ENCODE measurements at places on chromosomes 7 and 10.

- no peak for DNase-seq
Measured at GRCh38 chr7:30202671-30203070, 67.9 kb downstream of the MTURN start.

GRCh38 chr7:22435720-22436119 lies 64.3 kb downstream of the STEAP1B start:
- no peak for DNase-seq

DNA sequence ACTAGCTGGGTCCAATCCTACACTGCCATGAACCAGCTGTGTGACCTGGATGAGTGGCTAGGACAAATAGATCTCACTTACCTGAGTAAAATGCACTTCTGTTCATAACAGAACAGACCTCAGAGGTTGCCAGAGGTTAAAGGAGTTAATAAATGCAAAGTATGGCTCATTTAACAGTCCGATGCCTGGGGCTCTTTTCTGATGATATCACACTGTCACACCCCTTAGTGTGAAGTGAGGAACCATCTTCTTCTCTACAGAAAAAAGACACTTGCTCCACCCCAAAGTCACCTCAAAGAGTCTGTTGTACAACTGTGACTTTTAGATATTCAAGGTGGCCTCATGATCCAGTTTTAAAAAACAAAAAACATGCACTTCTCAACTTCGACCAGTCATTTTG lies 21.5 kb upstream of the TARP start:
- no peak for DNase-seq

- no peak for DNase-seq
Measured at GRCh38 chr7:27936047-27936767, 196.2 kb downstream of the TAX1BP1 start.

- DNase-seq = no peak
Measured at GRCh38 chr10:98390406-98390805, 24.6 kb downstream of the PYROXD2 start.

GRCh38 chr7:55194522-55194921 lies 170.6 kb upstream of the LANCL2 start:
- DNase-seq = no peak

- DNase-seq = no peak
Measured at GRCh38 chr7:51213618-51214017, 103.0 kb downstream of the COBL start.

DNA sequence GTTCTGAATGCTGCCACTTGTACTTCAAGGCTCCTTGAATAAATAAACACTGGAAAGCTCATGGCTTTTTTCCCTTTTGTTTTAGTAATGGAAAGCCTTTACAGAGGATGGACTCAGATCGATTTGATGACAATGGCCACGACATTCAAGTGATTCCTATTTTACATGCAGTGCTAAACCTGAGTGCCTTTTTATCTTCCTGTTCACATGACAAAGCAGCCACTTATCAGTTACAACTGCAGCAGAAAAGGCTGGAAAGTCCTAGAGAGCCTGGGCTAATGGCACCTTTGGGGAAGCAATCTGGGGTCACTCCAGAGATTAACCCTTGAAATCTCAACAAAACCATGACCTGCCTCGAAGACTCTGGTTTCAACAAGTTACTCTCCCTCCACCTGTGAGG lies 249.0 kb upstream of the AUTS2 start:
- no peak for DNase-seq

- DNase-seq = peak; percentile 90
Measured at GRCh38 chr10:128047351-128047750, 78.9 kb downstream of the MKI67 start.

DNA sequence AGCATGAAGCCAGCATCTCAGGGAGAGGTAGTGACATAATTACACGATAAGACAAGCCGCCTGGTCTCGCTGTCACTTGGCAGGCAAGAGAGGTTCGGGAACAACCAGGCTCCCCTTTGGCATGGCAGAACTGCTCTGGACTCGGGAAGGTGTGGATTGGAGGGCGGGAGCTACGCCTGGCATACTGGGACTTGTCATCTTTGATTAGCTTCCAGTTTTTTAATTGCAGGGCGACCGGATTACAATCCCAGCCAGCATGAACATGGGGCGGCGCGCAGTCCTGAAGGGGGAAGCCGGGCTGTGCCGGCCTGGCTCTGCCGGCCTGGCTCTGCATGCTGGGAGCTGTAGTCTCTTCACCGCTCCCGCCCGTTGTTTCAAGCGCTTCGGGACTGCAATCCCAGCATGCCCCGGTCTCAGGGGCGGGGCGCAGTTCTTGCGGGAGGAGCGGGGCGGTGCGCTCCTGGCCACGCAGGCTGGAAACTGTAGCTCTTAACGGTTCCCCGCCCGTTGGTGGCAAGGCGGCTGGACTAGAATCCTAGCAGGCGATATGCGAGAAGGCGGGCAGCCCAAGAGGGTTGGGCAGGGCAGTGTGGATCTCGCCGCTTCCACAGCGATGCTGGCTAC lies 45.5 kb upstream of the ZNF716 start:
- DNase-seq = no peak

DNA sequence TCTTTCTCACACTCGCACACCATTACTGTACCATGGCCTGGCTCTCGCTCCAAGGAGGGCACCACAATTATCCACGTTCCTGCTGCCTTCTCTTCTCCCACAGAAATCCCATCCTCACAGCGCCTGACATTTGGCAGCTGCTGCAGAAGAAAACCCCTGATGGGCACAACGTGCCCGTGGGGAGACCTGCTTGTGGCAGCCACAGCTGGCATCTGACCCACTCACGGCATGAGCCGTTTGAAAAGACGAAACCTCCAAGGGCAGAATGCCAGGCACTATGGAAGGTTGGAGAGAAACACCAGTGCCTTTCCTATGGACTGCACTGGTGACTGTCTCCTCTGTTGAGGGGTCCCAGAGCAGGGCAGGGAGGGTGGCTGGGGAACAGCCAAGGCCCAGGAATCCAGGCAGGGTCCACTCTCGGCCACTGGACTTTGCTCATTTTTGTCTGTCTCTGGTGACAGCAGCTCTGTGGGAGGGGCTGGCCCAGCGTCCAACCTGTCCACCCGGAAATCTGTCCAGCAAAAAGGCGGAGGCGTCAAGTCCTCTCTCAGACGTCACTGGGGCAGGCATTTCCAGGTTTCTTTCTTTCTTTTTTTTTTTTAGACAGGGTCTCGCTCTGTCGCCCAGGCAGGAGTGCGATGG lies 61.0 kb upstream of the MKRN1 start:
- no peak for DNase-seq

DNA sequence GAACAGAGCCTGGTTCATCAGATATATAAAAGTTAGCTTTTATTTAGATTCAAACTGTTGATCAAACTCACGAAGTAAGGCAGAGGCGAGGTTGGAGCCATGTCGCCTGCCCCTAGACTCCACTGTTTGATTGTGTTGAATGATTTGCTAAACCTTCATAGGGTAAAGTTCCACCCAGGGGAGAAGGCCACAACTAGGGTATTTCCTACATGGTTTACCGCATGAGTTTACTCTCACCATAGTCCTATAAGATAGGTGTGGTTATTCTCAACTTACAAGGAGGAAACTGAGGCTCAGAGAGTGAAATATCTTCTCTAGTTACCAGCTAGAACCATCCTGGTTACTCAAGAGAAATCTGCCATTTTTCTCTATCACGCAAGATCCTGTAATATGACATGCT lies 31.8 kb downstream of the ARHGAP22 start:
- no peak for DNase-seq

DNA sequence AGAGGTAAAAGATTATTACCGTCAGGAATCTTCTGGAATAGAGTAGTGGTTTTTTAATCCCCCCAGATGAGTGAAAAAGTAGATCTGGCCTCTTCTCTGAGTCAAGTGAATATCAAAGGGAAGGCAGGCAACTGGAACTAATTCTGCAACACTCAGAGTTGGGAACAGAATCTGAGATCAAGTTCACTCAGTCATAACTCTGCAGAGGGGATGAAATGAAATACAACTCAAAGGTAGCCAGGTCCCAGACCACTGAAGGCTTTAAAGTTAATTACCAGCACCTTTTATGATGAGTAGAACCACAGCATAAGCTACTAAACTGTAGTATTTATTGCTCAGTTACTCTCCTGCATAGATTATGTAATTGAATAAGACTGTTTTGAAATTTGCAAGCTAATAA lies 455.6 kb upstream of the AKR1E2 start:
- DNase-seq = no peak

DNA sequence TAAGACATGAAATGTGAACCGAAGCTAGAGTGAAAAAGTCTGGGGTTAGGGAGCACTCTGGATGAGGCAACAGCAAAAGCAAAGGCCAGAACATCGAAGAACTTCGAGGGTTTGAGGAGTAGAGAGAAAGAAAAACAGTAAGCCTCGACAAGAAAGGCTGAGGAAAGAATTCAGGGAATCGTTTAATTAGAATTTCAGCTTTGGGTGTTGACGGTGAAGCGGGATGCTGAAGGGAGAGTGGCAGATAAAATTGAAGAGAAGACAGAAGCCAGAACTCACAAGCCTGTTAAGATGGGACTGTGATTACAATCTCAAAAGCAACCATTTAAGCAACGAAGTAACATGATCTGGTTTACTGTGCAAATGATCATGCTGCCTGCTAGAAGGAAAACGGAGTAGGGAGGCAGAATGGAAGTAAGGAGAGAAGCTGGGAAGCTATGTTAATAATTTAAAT lies 2.1 kb downstream of the TRDMT1 start:
- no peak for DNase-seq

DNA sequence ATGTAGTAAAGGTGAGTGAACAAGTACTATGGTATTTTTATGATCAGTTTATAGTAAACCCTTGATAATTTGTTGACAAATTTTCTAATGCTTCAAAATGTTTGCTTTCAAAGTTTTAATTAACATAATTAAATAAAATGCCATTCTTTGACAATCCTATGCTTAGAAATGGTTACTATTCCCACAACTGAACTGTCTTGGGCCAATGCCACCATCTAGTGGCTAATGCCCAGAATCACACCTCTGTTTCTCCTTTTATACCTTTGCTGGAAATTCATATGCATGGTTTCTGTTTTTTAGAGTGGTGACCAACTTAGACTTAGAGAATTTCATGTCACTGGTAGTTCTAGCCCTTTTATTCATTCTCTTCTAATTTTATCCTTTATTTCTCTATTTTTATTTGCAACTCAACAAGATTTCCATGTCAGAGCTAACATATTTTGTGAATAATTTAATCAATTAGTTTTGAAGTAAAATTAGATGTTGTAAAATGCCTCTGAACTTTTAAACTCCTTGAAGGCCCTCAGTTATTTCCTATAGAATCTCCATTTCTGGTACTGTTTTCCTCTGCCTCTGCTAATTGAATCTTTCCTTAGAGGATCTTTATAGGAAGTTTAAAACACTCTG lies 31.1 kb downstream of the PCGF5 start:
- DNase-seq = peak; percentile 78
